ENCODE measurements at places on chromosomes 16 and 17.
A peak's percentile ranks its signal among the peaks of the same experiment; 100 is the strongest.

DNA sequence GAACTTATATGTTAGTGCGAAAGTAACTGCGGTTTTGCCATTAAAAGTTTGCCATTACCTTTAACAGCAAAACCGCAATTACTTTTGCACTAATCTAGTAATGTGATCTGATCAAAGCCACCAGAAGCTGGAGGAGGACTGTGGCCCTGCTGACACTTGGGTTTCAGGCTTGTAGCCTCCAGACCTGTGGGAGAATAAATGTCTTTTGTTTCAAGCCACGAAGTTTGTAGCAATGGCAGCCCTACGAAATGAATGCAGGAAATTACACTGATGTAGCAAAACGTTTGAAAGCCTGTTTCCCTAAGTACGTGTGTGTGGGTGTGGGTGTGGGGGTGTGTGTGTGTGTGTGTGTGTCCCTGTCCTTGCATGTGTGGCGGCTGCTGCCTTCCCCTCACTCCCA, 66.6 kb downstream of the WSB1 start:
- peak; percentile 28 for ATAC-seq

DNA sequence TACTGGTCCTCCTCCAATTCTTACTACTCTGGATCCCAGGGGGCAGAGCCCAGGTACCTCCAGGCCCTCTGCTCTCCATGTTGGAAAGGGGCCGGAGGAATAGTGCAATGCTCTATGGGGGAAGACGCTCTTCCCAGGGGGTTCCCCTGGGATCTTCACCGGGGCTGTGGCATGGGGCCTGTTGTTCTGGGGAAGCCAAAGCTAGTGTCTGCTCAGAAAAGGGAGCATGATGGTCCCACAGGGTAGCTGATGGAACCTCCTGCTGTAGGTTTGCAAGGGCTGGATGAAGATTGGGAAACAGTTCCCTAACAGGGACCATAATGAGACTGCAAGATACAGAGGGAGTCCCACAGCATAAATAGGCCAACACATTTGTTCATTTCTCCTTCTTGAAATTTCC, 114.7 kb downstream of the IRX5 start:
- ATAC-seq, result no peak

- no peak for ATAC-seq
Measured at GRCh38 chr17:57953705-57954396, 1.4 kb downstream of the CUEDC1 start.

DNA sequence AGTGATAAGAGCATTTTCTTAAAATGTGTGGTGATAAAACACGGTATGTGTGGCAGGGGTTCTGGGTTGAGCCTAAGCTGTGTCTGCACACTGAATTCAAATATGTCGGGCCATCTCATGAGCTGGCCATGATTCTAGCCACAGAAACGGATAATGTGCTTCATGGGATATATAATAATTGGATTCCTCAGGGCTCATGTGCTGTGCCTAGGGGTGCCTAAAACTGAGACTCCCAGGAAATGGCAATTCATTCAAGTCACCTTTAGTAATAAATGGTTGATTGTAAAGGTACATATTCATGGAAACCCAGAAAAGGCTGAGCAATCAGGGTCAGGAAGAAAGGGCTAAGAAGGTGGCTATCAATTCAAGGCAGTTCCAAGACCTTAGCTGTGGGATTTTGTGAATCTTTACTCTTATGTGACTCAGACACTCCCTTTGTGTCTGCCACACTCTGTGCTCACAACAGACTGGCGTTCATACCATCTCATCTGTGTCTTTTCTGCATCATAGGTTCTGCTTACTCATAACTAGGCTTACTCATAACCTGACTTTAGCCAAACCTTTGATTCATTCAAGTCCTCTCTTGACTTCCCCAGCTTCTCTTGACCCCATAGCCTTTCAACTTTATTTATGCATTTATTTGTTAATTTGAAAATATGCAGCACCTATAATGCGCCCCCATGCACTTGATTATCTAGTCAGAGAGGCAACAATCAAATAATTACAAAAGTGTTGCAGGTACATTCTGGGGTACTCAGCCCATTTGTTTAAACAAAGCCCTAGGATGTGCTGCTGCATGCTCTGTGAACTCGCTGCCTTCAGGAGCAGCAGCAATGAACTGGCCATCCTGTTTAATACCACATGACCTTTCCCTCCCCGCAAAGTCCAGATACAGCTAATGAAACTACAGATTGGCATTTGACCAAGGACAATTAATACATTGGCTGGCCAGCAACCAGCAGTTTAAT, 28.4 kb upstream of the MED13 start:
- ATAC-seq, result peak; percentile 99

DNA sequence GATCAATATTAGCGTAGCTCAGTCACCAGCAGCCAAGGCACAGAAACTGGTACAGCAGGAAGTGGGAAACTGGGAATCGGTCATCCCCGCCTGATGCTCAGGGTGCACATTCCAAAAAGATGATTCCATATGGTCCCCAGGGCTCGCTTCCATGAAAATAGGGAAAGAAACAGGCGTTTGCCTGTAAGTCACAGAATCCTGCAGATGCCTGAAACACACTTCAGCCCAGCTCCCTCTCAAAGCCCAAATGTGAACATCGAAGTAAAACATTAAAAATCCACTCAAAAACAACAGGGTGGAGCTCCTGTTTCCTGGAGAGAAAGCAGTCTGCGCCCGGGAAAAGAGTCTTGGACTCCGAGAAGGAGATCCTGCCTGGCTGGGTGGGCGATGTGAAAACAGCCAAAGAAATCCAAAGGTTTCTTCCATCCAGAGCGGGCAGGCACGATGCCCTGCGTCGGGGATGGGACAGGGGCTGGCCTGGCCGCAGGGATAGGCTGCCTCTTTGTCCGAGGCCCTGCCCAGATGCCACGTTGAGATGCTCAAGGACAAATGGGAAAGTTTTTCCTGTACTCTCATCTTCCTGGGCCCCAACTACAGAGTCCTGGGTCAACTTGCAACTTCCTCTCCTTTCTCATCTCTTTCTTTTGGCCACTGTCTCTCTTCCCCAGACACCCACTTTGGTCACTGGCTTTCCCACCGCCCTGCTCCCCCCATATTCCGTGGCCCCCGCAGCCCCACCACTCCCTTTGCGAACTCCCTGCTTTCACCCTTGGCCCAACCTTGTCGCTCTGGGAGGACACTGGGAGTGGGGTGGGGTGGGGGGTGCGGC, 743 bp downstream of the WIPI1 start:
- no peak for ATAC-seq

DNA sequence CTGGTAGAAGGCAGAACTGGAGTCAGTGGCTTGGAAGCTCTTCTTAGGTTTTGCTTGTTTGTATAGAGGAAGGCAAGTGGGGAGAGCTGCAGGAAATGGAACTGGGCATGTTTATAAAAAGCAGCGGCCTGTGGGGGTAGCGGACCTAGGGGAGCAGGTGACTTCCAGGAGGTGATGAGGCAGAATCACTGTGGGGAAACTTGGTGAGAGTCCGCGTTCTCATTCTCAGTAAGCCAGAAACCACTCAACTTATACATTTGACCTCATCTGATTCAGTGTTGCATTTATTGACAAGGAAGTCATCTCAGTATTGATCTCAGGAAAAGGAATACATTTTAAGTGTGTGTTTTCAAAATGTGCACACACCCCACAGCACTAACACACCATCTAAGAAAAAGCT, 299.8 kb downstream of the CNTNAP4 start:
- no peak for ATAC-seq

DNA sequence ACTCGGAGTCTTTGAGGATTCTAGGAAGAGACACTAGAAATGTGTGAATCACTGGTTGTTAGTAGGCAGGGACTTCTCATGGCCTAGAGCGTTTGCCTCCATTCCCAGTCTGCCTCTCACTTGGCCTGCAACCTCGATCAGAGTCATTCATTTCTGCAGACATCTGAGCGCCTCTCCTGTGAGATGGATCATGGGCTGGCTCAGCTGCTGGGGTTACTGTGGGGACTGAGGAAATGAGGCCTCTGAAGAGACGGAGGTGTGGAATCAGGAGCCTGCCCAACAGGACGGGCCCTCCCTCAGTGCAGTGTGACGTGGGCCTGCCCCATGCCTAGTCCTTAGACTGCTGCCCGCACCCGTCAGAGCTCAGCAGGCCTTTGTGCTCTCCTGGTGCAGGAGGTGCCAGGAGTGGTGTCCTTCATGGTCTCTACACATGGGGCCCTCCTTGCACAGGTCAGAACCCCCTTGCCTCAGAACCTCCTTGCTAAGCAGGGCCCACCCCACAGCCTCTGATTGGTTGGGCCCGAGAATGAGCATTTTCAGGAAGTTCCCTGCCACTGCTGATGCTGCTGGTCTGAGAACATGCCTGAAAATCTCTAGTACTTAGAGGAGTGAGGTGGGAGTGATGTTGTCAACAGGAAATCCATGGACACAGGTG, 99.4 kb downstream of the NPIPB11 start:
- no peak for ATAC-seq

DNA sequence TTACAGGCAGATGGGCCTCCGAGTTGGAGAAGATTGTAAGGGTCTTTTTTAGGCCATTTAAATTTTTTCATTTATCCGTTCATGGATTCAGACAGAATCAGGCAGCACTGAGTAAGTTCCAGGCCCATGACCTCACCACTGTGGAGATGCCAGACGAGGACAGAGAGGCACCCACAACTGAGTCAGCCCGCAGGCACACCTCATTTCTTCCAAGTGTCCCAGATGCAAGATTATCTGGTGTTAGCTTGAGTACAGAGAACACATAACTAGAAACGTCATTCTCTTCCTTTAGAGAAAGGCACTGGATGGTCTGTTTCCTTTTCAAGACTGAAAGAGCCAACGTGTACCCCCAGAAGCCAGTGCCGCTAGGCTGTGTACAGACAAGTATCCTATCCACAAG, 16.9 kb downstream of the CLEC16A start:
- peak; percentile 8 for ATAC-seq

- no peak for ATAC-seq
Measured at GRCh38 chr16:56505181-56505580, 14.6 kb downstream of the BBS2 start.

DNA sequence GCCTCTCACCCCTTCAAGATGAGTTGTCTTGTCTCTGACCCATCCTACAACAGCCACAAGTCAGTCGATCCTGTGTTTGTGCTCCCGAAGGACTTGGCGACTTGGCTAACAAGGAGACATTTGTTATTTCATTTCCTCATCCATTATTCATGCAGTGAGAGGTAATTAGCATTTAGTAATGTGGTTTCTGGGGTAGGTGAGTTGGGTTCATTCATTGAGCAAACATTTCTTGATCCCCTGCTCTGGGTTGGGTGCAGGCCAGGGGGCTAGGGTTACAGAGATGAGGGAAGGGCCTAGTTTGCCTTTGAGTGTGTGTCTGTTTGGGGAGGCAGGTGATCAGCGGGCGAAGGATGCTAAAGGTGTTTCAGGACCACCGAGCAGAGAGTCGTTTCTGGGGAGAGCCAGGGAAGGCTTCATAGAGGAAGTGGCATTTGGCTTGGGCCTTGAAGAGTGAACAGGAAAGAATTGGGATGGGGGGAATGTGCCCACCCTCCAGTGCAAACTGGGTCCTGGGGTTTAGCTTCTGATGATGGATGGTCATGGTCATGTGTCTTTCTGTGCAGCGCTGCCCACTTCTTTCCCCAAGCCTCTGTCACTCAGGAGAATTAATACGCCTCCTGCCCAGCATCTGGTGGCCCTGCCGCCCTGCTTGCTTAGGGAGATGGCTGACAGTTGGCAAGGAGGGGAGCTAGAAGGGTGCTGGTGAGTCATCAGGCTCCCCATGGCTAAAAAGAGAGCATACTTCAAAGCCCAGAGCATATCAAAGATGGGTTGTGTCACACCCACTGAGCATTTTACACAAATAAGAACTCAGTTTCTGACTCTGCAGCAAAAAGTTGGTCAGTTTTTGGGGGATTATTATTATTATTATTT, 38.5 kb downstream of the MSI2 start:
- peak; percentile 77 for ATAC-seq

GRCh38 chr17:50931144-50931908, 65.2 kb upstream of the TOB1 start:
- ATAC-seq, result peak; percentile 76

- ATAC-seq, result no peak
Measured at GRCh38 chr16:50466170-50466569, 82.0 kb upstream of the NKD1 start.

DNA sequence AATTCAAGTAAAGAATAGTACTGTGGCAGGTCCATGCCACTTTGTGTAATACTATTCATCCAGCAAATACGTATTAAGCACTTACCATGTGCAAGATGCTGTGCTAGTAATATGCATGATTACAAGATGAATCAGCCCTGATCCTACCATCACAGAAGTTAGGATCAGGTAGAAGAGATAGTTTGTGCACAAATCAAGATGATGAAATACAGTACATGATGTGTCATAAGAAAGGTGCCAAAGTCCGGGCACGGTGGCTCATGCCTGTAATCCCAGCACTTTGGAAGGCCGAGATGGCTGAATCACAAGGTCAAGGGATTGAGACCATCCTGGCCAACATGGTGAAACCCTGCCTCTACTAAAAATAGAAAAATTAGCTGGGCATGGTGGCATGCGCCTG, 10.9 kb downstream of the COG4 start:
- ATAC-seq, result no peak

GRCh38 chr17:61081959-61082358, 317.7 kb upstream of the TBX2 start:
- no peak for ATAC-seq

DNA sequence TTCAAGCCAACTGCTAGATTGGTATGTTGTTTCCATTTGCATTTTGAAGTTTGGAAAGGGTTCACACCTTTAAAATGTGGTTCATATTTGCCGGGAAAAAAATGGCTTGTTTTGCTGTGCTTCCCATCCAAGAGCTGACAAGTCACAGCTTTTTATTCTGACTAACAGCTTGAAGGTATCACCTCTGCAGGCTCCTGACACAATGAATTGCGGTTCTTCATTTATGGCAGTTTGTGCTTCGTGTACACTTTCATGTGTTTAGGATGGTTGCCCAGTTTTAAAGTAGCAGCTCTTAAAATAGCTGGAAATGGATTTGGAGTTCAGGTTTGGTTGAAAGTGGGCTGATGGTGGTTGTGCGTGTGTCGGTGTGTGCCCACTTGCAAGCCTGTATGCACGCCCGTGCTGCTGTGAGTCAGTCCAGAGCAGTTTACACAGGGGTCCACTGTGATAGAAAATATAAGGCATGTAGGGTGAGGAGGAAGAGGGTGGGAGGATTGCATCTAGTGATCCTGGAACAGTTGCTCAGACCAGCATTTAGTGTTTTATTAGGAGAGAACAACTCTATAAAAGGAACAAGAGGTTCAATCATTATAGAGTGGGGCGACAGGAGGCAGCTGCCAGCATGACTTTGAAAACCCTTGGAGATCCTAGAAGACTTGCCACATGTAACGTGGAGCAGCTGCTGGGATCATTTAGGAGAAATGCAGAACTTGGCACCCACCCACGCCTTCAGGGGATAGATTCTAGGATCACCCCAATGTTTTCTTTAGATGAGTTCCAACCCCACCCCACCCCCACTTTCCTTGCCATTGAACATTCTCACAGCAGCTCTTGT, 108.0 kb upstream of the TBX2 start:
- no peak for ATAC-seq

All from activated T-helper 17 cell treated with anti-CD3 and anti-CD28 coated beads, Interleukin-2, amount 50 U/mL, for 72 hours (primary cell).